ENCODE measurements at places on chromosomes 12 and 14.
A peak's percentile ranks its signal among the peaks of the same experiment; 100 is the strongest.

- no peak for DNase-seq
Measured at GRCh38 chr14:92241966-92242595, 80.9 kb upstream of the SLC24A4 start.

DNA sequence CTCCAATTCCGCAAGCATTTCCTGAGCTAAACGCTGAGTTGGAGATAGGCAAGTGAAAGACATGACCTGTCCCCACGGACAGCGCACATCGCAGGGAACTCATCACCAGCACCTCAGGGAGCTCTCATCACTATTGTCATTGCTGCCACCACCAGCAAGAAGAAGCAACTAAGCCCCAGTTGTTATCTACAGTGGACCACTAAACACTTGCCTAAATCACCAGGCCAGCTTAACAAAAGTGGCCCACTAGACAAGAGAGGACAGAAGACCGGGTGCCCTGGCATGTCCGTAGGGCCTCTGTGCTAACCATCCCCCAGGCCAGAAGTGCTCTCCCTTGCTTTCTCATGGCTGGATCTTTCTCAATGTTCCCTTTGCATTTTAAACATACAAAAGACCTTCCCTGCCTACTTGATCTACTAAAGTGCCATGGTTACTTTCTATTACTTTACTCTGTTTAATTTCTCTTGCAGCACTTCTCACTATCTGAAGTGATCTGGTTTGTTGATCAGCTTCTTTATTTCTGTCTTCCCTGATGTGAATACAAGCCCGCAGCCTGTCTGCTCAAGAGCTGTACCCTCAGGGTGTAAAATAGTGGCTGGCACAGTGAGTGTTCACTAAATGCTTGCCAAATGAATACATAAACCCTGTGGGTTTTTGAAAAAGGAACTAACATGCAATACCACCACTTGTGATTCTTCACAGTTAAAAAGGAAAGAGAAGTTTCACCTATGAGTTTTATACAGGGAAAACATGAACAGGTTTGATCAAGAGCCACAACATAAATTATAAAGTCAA lies 60.9 kb upstream of the RFLNA start:
- no peak for DNase-seq

- no peak for DNase-seq
Measured at GRCh38 chr12:111057701-111058425, 137.5 kb upstream of the MYL2 start.

DNA sequence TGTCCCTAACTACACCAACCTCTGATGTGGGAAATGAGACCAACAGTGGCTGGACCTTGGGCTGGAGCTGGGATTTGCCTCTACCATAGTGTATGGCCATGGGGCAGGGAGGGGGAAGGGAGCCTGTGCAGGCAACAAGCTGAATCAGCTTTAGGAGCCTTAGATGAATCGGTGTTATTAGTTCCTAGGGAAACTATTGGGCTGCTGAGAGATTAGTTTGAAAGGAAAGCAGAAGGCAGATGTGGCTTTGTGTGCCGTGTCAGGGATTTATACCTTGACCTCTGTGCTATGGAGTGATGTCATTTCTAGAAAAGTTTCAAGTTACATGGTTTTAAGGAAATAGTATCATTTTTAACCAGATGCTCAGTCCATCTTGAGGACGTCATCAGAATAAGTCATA lies 19.5 kb upstream of the GAS2L3 start:
- no peak for DNase-seq

DNA sequence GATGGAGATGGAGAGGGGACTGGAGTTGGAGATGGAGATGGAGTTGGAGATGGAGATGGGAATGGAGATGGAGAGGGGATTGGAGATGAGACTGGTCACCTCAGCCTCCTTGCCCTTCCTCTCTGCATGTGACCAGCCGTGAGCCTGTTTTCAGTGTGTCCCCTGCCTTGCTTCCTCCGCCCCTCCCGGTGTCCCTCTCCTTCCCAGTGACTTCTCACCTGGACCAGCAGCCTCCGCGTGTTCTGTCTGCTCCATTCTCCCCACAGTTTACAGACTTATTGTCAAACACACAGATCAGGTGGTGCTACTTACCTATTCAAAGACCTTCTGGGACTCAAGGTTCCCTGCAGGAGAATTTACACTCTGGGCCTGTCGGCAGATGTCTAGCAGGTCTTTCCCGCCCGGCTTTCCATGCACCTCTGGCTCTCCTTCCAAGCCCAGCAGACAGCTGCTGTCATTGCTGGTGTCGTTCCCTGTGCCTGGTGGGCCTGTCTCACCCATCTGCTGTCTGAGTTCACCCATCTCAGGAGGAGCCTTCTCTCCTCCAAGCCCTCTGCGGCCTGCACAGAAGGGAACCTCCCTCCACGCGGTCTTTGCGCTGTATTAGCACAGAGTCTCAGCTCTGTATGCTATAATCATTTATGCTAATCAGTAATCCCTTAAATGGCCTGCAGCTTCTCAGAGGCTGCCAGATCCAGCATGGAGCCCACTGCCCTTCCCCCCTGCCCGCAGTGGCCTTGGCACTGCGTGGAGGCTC lies 62.1 kb downstream of the ADGRD1 start:
- DNase-seq, result no peak

- no peak for DNase-seq
Measured at GRCh38 chr14:77565289-77565993, 51.0 kb downstream of the SPTLC2 start.

- DNase-seq, result no peak
Measured at GRCh38 chr12:109727746-109728726, 14.4 kb downstream of the FAM222A start.

GRCh38 chr12:113373969-113374368 lies 15.6 kb downstream of the PLBD2 start:
- DNase-seq, result no peak

DNA sequence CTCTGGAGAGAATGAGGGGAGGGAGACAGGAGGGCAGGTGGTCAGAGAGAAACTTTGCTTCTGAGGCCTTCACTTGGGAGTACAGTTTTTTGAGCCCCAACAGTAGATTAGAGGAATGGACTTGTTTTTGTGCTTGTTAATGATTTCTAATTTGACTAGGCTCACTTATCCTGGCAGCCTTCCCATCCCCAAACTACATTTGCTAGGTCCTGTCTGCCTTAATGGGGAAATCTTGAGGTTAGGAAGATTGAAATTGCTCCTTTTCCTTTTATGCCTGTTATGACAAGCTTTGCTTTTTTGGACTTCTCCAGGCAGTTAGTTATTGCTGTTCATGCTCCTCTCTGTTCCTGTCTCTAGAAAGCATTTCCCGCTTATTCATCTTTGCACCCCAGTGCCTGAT lies 37.7 kb downstream of the SYNE2 start:
- DNase-seq, result no peak

DNA sequence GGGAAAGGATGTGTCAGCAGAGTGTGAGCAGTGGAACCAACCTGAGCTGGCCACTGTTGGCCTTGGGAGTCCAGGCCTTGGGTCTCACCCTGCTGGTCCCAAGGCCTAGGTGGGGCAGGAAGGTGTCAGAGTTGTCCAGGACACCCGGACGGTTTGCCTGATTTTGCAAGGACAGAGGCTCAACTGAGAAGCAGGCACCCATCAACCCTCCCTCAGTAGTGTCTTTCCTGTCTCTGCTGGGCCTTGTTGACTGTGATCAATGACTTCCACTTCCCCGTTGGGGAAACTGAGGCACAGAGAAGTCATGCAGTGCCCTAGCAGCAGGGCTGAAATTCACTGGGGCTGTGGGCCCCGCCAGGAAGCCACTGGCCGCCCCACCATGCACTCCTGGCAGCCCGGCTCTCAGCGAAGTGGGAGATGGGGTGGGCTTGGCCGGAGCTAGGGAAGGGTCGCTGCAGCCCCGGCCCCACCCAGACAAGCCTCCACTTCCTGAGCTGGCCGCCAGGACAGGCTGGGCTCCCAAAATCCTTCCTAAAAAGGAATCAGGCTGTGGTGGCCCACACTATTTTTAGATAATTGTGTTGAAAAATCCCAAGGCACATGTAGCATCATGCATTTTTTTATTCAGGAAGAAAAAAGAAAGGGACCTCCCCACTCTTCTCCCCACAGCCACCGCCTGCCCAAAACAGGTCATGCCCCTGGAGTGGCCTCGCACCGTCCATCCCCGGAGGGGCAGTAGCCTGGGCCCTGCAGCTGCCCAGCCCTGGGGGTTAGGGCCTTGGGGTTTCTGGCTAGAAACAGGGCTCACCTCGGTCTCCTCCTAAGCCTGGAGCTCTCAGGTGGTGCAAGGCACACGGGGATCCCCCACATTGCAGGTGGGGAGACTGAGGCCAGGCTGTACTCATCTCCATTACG lies 127.4 kb downstream of the CALM1 start:
- DNase-seq, result no peak

DNA sequence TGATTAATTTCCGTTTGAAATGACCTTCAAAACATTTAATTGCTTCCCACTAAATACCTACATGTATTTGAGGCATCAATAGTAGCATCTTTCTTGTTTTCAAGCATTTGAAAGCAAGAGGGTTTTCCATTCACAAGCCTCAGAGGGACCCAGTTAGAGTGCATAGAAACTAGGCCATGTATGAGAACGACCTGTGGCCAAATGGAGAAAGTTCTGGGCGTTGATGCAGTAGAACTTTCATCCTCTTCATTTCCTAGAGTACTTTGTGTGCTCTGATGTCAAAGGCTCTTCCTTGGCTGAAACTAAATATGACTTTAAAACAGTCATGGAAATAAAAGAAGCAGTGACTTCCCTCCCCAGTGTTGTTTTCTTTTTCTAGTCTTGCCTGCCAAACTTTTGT lies 944 bp upstream of the DHRS7 start:
- no peak for DNase-seq

DNA sequence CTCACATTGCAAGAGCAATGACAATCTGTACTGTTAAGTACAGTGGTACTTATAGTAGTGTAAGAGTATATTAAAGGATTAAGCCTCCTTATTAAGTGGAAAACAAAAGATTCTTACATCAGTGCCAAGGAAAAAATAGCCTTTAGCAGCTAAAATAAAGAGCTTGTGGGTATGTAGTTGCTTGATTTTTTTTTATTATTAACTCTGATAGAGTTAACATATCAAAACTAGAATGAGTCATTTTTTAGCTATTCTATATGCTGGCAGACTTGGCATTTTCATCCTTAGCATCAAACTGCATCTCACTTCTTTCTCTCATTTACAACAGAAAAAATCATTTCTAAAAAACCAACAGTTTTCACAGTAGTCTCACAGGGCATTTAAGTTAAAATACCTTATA lies 86.5 kb downstream of the ATP2B1 start:
- DNase-seq, result no peak

GRCh38 chr12:74551291-74551690 lies 13.7 kb downstream of the ATXN7L3B start:
- no peak for DNase-seq

DNA sequence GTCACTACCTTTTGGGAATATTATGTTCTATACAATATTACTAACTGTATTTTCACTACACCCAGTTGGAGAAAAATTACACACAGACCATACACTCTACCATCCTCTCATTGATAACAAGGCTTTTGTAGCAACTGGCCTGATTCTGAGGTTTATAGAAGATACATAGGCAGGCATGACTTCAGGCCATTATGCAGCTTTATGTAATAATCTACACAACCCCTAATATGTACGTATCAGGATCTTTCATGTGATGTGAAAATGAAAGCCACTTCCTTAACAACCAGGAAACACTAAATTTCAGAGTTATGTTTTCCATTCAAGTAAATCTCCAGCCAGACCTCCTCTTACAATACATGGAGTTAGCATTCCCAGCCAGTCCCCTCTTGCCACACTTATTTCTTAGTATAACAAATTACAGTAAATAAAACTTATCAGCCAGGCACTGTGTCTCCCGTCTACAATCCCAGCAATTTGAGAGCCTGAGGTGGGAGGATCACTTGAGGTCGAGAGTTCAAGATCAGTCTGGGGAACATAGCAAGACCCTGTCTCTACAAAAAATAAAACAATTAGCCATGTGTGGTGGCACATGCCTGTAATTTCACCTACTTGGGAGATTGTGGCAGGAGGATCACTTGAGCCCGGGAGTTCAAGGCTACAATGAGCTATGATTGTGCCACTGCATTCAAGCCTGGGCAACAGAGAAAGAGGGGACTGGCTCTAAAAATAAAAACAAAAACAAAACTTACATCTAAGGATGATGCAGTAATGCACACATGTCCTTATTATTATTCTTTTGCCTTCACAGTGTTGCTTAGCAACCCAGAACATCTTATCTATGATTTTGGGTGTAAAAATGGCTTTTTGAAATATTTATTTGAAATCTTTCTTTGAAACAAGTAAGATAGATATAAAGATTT lies 10.4 kb upstream of the OSBPL8 start:
- DNase-seq, result no peak

- no peak for DNase-seq
Measured at GRCh38 chr12:29611906-29612305, 114.4 kb upstream of the OVCH1 start.

GRCh38 chr14:58870961-58871360 lies 233.2 kb downstream of the DACT1 start:
- DNase-seq, result no peak

GRCh38 chr12:46368138-46368537 lies 4.4 kb downstream of the SLC38A2 start:
- DNase-seq, result no peak

GRCh38 chr12:106769078-106769477 lies 5.4 kb upstream of the RIC8B start:
- peak; percentile 34 for DNase-seq

DNA sequence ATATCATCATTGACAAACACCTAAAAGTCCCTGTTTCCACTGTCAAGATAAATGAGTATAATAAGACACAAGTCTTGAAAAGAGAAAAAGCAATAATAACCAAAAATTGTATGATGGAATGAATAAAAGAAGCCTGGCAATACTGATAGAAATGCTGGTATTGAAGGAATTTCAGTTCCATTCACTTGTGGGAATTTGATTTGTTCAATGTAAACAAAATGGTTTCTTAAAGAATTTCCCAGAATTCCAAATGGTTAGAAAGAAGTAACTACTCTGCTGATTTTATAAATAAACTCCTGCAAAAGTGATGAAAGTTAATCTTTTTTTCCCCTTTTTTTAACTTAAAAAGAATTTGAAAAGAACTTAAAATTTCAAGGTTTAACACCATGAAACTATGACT lies 129.9 kb upstream of the PDZRN4 start:
- DNase-seq, result no peak

DNA sequence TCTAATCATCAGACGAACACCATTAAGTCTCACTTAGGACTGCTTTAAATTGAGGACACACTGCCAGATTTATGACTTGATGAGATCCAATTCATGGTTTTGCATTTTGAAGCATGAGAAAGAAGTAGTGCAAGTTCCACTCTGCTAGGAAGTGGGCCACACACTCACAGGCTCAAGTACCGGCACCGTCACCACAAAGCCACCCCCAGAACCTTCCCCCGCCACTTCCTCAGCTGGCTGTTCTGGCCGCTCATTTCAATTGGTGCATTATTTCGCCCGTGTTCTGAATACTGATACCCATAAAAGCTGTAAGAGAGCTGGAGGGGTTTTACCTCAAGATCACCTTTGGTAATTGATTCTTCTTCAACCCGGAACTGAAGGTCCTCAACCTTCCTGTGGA lies 70.1 kb downstream of the CLIP1 start:
- no peak for DNase-seq

GRCh38 chr12:107685360-107686248 lies at the start of gene PWP1:
Gene PWP1 (plus strand): TSS chr12:107685799. CDS start chr12:107685900, 101 bp downstream.
- peak; percentile 87 for DNase-seq

DNA sequence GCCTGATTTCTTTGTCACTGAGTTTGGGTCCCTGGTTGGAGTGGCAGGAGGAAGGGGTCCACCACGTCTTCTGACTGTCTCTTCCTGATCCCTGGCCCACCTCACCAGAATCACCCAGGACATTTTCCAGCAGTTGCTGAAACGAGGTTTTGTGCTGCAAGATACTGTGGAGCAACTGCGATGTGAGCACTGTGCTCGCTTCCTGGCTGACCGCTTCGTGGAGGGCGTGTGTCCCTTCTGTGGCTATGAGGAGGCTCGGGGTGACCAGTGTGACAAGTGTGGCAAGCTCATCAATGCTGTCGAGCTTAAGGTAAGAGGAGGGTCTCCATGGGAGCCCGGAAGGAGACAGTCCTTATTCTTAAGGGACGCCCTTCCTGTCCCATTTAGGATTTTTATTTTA lies 12.3 kb downstream of the MARS1 start:
- no peak for DNase-seq

Measured in anterior cingulate cortex (tissue), 58 donors.